BE2C (cell line): ENCODE measurements at places on chromosomes 2 and 18.

- peak; percentile 51 for DNase-seq
Observed at GRCh38 chr2:27407798-27408491, 1.4 kb downstream of the PPM1G start.

GRCh38 chr2:196987298-196987648 lies 60.8 kb upstream of the PGAP1 start:
- DNase-seq: no peak

GRCh38 chr2:111708476-111709180 lies 175.4 kb downstream of the ANAPC1 start:
- no peak for DNase-seq

DNA sequence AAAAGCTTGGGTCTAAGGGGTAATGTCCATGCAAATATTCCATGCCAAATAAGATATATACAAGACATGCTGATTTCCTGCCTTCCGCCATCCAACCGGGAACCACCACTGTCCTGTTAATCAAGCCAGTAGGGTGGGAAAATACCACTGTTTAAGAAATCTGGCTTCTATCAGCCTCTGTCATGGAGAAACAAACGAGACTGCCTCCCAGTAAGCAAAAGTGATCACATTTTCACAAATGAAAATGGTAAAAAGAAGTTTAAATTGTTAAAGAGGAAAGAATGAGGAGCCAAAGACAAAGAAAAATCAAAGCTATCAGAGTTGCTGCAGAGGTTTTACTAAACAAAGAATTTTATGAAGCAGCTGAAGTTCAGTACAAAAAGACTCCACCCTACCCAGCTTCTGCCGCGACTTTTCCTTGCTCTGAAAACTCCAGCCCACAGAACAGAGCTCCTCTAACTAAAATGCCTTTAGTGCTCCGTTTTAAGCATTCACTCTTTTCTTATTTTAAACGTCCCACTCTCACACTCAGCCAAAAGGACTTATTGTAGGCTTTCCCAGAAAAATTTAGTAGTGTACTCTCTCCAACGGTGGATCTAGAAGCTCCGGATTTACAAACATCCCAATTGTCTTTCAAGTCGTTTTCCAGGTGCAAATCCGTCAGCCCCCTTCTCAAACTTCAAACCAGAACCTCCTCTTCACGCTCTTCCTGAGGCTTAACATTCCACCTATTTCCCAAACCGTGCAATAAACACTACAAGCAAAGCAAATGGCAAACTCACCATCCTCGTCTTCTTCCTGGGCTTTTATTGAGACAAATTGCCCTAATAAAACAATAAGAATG lies 613 bp downstream of the COL5A2 start:
- DNase-seq: no peak

GRCh38 chr2:98866033-98866432 lies 70.0 kb downstream of the CRACDL start:
- no peak for DNase-seq

DNA sequence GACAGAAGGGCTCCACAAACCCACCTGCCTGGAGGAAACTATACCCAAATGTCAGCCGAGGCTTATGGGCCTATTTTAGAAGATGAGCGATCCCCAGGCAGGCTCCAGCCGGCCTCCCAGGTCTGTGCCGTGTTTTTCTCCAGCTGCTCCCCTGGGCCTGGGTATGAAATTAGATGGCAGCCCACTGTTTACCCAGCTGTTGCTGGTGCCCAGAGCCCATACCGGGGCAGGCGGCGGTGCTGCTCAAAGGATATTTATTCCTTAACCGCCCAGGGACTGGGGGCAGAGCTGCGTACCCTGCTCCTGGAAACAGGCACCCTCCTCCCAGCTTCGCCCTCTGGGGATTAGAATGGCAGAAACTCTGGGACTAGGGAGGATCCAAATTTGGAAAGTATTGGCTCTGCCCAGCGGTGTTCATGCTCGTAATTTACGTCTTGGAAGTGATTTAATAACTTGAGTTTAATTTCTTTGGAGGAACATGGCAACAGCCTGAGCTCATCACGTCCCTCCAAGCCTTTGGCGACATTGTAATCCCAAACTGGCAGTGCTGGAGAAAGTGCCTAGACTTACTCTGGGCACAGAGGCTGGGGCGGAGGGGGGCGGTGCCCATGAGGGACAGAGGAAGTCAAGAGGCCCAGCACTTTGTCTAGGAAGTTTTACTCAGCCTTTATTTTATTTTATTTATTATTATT lies 199.2 kb downstream of the KLHL29 start:
- DNase-seq: no peak

GRCh38 chr2:102737431-102737830 lies 24.4 kb upstream of the TMEM182 start:
- no peak for DNase-seq

DNA sequence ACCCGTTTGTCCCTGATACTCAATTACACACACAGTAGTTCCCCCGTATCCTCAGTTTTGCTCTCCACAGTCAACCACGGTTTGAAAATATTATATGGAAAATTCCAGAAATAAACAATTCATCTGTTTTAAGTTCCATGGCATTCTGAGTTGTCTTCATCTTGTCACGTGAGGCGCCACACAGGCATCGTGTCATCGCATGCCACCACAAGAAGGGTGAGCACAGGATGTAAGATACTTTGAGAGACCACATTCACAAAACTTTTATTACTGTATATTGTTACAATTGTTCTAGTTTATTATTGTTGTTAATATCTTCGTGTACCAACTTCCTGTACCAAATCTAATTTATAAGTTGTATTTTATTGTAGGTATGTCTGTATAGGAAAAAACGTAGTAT lies 17.7 kb downstream of the ADNP2 start:
- DNase-seq: no peak

DNA sequence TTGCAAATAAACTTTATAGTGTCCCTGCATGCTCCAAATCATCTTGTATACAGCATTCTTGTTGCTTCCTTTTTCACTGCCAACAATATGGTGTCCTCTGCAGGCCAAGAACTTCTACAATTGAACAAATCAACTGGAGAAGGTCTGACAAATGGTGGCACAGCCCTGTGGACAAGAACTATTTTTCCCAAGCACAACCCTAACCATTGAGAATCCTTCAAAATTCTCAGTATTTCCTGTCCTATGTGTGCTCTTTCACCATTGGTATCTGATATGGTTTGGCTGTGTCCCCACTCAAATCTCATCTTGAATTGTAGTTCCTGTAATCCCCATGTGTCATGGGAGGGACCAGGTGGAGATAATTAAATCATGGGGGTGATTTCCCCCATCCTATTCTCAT lies 865.1 kb upstream of the ACVR2A start:
- DNase-seq: no peak

GRCh38 chr18:44779753-44780292 lies 99.1 kb downstream of the SETBP1 start:
- DNase-seq: no peak

GRCh38 chr18:50661013-50661412 lies 101.1 kb downstream of the MAPK4 start:
- no peak for DNase-seq

GRCh38 chr18:77062518-77063003 lies 70.0 kb downstream of the MBP start:
- no peak for DNase-seq

GRCh38 chr2:30686669-30687068 lies 120.6 kb downstream of the CAPN13 start:
- DNase-seq: no peak

DNA sequence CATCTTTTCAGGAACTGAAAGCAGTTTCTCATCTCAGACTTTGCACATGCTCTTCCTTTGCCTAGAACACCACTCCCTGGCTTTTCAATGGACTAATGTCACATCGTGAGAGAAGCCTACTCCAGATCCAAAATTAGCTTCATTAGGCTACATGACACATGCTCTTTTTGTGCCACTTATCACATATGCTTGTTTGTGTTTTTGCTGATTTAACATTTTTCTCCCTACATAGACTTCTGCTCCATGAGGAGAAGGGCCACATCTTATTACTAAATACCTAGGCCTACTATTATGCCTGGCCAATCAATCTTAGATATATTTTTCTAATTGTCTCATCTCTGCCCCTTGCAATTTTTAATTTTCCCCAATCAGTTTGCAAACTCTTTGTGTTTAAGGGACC lies 186.4 kb upstream of the LHCGR start:
- no peak for DNase-seq

DNA sequence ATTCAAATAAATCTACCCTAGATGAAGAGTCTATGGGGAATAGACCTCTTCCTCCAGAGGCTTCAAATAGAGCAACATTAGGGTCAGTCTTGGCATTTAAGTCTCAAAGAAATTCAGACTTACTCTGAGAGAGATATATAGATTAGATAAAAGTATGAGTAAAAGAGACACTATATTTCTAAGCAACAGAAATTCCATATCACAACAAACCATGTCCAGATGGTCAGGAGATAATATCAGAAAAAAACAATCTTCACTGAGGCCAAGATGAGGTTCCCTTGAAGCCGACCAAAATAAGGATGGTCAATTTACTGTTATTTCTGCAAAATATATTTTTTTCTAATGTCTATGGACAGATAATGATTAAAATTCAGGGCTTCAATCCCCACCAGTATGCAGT lies 89.1 kb upstream of the NOSTRIN start:
- no peak for DNase-seq

GRCh38 chr2:238998801-238999200 lies 150.9 kb downstream of the TWIST2 start:
- no peak for DNase-seq

GRCh38 chr2:38690499-38691420 lies 24.8 kb downstream of the GALM start:
- peak; percentile 11 for DNase-seq

DNA sequence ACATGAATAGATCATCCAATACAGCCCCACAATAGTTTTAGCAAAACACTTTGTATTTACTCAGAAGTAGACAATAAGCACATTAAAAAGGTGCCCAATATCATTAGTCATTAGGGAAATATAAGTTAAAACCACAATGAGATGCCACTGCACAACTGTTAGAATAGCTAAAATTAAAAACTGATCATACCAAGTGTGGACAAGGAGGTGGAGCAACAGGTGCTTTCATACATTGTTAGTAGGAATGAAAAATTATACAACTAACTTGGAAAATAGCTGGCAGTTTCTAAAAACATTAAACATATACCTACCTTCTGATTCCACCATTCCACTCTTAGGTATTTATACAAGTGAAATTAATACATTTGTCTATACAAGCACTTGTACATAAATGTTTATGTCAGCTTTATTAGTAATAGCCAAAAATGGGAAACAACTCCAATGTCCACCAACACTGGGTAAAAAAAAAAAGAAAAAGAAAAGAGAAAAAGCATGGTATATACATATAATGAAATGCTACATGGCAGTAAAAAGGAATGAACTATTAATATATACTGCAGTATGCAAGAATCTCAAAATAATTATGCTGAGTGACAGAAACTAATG lies 27.6 kb upstream of the UBE2E3 start:
- no peak for DNase-seq

GRCh38 chr2:102421890-102422759 lies 835 bp upstream of the IL18RAP start:
- no peak for DNase-seq

DNA sequence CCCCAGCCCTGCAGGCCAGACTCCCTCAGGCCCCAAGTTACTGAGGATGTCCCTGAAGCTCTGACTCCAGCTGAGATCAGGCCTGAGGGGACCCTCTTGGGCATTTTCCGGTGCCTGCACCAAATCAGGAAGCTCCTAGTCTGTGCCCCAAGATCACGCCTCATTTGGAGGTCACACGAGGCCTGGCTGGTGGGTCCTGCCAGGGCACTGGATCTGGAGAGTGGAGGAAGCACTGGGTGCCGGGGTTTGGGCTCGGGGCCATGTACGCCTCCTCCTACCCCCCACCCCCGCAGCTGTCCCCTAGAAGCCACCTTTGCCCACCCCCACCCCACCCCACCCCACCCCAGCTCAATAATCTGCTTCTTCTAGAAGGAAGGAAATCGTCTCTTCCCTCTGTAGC lies 16.2 kb downstream of the SH2D6 start:
- DNase-seq: no peak

DNA sequence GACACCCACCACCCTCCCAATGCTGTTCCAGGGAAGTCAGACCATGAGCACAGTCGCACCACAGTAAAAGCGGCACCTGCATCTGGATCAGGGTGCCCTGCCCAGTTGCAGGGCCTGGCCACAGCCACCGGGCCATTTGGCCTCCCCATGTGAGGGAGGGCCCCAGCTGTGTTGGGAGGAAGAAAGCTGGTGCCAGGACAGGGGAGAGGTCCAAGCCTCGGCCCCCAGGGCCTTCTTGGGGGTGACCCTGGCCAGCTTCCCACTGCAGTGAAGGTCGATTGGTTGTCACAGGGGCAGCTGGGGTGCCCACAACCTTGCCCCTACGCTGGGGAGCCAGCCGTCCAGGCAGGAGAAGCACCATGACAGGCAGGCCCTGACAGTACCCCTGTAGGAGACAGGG lies 183.2 kb upstream of the RAB6C start:
- no peak for DNase-seq

DNA sequence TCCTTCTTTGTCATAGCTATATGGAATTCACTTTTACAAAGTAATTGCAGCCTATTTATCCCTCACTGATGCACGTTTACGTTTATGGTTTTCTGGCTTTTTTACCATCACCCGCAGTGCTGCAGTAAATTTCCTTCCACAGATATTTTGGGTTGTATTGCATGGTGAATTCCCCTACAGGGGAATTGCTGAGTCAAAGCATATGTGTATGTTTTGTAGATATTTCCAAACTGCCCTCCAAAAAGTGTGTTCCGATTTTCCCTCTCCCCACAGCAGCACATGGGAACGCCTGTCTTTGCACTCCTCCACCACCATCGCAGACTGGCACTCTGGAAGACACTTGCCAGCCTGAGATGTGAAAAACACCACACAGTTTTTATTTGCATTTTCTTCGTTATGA lies 80.6 kb upstream of the UXS1 start:
- DNase-seq: no peak

DNA sequence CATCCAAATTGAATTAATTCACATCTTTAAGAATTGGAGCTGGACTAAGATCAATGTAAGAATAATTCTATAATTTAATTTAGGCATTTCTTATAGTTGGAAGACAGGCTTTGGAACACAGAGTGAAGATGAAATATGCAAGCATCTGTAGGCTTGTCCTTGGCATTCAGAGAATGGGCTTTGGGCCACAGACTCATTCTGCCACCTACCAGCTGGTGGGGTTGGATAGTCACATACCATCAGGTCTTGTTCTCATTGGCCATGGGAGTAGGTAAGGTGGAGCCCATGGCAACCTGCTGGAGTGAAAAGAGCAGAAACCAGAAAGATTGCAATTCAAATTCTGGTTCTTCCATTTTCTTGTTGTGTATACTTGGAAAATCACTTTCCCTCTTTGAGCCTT lies 300.3 kb downstream of the CYRIA start:
- DNase-seq: peak; percentile 97

- no peak for DNase-seq
Observed at GRCh38 chr2:238857959-238858358, 10.1 kb downstream of the TWIST2 start.

GRCh38 chr18:57466307-57466706 lies 31.1 kb downstream of the ONECUT2 start:
- DNase-seq: no peak

GRCh38 chr2:66069937-66070720 lies 364.8 kb upstream of the MEIS1 start:
- DNase-seq: peak; percentile 12

GRCh38 chr2:231461516-231461971 lies 2.7 kb downstream of the NCL start:
- no peak for DNase-seq
